Stimulated activated CD8-positive, alpha-beta memory T cell treated with anti-CD3 and anti-CD28 coated beads, Interleukin-15, amount 100 ng/mL, for 48 hours (primary cell): ENCODE measurements at places on chromosomes 5 and 9.

DNA sequence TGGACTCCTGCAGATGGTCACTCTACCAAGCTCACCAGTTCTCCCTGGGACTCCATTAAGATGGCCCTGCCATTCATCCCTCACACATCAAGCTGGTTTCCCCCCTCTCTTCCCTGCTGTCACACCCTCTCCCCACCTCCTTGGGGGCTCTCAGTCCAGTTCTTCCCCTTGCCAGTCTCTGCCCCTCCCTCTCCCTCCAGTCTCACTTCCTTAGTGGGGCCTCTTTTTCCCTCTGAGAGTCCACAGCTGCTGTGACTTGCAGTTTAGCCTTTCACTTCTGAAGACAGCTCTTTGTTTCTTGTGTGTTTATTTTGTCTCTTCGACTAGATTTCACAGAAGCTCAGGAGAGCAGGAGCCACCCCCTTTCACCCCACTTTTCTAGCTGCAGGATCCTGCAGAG, 10.5 kb downstream of the DOCK2 start:
- DNase-seq: no peak

- no peak for DNase-seq
Observed at GRCh38 chr5:83167538-83167937, 90.2 kb downstream of the XRCC4 start.

DNA sequence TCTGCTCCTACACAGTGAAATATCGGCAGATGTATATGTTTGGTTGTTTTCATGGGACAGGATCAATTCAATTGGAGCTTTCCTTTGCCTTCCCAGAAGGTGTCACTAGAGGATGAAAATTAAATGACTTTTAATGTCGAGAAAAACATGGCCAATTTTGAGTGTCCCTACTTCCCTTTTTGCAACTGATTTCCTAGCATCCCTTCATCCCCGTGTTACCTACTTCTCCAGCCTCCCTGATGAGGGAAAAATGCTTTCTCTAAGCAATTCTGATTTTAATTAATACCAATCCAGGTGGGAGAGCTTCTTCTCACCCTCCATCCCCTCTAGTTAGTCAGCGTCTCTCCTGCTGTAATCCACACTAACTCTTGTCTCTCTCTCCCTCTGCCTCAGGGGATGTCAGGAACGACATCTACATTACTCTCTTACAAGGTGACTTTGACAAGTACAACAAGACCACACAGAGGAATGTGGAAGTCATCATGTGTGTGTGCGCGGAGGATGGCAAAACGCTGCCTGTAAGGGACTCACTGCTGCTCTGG, 64.9 kb downstream of the DOCK2 start:
- no peak for DNase-seq

DNA sequence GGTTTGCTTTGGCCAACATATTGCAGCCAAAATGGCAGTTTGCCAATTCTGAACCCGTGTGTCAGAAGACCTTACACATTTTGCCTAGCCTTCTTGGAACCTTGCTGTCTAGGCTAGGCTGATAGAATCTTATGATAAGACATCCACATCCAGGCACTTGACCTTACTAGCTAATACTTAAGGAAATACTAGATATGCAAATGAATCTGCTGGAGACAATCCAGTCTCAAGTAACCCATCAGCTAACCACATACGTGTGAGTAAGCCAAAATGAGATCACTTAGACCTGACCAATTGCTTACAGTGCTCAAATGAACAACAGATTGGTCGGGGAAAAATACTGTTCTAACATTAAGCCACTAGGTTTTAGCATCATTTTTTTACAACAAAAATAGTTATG, 1504.6 kb upstream of the CDH9 start:
- no peak for DNase-seq

DNA sequence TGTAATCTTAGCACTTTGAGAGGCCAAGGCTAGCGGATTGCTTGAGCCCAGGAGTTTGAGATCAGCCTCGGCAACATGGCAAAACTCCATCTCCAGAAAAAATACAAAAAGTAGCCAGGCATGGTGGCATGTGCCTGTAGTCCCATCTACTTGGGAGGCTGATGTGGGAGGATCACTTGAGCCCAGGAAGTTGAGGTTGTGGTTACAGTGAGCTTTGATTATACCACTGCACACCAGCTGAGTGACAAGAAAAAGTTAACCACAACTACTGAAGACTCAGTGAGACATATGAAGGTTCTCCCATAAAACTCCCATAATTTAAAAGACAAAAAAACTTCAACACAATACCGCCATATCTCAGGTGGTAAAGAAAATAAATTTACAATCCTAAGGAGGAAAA, 98.0 kb downstream of the NR6A1 start:
- no peak for DNase-seq

DNA sequence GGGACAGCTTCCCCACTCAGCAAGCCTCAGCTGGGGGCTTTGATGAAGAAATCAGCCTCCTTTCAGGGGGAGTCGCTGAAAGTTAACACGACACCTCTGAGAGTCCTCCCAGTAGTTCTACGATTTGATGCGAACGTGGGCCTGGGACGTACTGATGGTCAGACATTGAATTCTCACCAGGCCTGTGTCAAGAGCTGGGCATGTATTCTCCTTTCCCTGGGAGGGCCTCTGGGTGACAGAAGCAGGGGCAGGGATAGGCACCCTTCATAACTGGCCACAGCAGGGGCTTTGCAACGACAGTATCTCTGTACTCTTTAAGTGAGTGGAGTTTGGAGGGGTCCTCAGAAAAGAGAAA, 15.6 kb upstream of the COL5A1 start:
- no peak for DNase-seq

- DNase-seq: no peak
Observed at GRCh38 chr5:532521-533242, 8.4 kb upstream of the SLC9A3 start.

GRCh38 chr5:150757087-150757649, 1.6 kb downstream of the DCTN4 start:
- no peak for DNase-seq

DNA sequence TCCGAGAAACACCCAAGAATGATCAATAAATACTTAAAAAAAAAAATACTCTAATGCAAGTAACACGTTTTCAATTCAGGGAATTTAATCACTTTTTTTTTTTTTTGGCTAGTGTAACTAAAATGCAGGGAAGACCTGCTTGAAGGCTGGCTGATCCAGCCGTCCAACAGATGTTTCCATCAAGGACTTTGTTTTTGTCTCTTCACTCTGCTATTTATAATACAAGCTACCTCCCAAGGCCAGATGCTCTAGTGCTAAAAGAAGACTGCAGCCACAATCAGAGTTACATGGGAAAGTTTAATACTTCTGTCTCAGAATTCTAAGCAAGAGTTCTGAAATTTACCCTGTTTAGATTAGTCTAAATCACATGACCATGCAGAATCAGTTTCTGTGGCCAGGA, 14.5 kb downstream of the TBCA start:
- DNase-seq: no peak

DNA sequence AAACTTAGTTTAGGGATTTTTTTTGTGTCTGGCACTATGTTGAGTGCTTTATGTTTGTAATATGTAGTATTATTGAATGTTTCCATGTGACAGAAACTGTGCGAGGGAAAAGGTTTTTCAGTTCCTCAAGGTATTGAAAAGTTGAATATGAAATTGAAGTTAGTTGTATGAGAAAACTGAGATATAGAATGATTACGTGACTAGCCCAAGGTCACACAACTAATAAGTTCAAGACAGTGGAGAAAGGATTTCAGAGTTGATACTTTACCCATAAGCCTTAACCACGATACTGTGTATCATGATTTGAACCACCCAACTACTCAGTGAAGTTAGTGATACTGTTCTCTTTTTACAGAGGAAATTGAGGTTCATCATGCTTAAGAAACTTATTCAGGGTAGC, 5.7 kb downstream of the NIPBL start:
- no peak for DNase-seq

DNA sequence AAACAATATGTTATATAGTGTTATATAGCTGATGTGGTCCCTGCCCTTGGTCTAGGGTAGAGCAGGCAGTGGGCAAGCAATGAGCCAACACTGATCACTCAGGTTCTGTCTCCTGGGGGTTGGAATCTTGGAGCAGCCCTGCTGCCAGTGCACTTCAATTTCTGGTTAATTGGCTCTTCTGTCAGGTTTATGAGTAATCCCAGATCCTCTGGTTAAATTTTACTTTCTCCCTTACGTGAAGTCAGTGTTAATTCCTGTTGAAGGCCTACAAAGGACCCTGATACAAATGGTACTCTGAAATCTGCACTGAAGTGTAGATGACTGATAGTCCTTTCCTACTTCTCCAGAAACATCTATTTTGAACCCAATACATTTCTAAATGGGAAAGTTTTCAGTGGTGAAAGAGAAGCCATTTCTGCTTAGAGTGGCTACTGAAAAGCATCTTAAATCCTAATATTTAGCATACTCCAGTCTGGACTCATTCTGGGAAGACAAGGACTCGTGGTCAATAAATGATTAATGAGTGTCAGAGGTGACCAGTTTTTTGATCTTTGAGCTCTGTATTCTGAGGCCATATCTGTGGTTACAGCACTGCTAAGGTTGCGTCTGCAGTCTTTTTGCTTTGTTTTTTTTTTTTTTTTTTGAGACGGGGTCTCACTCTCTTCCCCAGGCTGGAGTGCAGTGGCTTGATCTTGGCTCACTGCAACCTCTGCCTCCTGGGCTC, 442.4 kb downstream of the KIF4B start:
- DNase-seq: no peak

DNA sequence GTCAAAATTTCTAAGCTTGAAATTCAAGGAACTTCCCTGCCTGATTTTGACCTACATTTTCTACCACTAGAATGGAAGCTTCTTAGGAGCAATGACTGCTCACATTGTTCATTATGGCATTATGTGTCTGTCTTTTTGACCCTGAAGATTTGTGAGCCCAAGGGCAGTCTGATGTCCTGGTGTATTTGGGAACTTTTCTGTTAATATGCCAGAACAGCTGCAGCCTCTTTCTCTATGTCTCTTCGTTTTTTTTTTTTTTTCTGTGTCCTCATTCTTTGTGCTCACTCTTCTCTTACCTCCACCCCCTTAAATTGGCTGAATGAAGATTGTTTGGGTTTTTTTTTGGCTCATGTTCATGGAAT, 34.8 kb upstream of the TMC1 start:
- no peak for DNase-seq

DNA sequence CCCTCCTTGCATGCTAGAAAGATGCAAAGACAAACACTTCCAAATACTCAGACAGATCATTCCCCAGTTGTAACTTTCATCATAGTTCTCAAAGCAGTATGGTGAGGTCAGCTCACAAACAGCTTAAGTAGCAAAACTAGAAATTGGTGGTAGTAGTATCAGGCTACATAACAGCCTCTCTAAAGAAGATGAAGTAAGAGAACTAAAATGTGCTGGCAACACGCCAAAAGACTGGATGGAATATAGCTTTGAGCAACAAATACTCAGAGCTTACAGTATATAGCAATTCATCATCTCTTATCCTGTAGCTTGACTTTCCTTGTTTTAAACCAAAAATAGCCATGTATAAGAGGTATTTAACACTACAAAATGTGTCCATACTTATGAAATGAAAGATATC, 7.5 kb downstream of the PFDN1 start:
- DNase-seq: no peak

DNA sequence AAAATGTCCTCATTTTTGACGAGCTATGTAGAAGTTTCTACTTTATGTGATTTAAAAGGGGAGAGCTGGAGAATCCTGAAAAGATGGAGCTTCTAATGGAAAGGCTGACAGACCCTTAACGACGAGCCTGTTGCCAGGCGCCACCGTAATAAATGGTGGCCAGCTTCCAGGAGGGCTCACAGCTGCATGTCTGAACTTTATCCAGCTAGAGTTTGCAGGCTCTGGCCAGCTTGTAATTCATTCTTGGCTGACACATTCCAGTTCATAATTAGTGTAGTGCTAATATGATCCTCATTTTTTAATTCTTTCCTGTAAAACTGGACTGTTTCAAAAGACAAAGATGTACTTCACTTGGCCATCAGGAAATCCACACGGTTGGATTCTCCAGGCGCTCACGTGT, 246.7 kb downstream of the GAS1 start:
- no peak for DNase-seq

- no peak for DNase-seq
Observed at GRCh38 chr5:107430071-107430625, 240.6 kb downstream of the EFNA5 start.

- DNase-seq: no peak
Observed at GRCh38 chr9:89641980-89642379, 37.2 kb downstream of the GADD45G start.

DNA sequence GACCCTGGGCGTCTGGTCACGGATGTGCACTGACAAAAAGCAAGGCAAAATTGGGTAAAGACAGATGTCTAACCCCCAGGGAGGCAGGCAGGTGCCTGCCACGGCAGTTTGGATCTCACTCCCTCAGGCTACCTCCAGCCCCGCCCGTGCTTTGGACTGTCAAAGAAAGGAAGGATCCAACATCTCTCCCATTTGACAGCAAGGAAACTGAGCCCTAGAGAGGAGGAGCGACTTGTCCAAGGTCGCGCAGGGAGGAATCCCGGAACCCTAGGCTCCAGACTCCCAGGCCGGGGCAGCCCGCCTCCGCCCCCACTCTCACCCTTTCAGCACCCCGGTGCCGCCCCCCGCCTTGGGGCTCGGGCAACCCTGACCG, 376 bp downstream of the GOLGA1 start:
- peak; percentile 3 for DNase-seq

DNA sequence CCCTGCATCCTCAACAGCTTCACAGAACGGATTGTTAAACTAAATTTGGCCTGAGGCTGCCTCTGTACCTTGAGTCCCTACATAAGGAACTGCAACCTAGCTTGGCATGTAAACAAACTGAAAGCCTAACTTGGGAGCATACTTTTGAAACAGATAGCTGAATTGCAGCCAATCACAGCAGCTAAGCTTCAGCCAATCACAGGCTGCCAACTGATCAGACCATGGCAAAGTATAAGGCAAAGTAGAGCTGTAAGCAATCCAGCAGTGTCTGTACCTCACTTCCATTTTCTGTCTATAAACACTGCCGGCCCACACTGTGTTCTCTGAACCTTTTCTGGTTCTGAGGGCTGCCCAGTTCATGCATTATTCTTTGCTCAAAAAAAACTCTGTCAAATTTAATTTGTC, 8.9 kb upstream of the ZNF483 start:
- DNase-seq: no peak

GRCh38 chr5:144395704-144396103, 225.0 kb downstream of the KCTD16 start:
- DNase-seq: no peak

GRCh38 chr5:18323891-18324290, 689.6 kb downstream of the TAF11L14 start:
- no peak for DNase-seq
